ENCODE measurements at places on chromosomes 7 and 10. TPM values are rescaled to one million over a fixed set of nuclear protein-coding genes. Genes with fewer than 3 reads are reported as not detected.

The AKR1B1 gene
- total RNA-seq, result 139 TPM

The FFAR4 gene
- total RNA-seq, result 0.61 TPM

The FOXI2 gene
- total RNA-seq, result not detected

GRCh38 chr7:44986218-44987053, 7.6 kb upstream of the MYO1G start:
- H3K4me1 ChIP-seq, result peaks cover 66% of the 10 kb centered on the region
- peak overlapping the region; percentile 86 for H3K4me3 ChIP-seq
- DNase-seq, result peak; percentile 98

DNA sequence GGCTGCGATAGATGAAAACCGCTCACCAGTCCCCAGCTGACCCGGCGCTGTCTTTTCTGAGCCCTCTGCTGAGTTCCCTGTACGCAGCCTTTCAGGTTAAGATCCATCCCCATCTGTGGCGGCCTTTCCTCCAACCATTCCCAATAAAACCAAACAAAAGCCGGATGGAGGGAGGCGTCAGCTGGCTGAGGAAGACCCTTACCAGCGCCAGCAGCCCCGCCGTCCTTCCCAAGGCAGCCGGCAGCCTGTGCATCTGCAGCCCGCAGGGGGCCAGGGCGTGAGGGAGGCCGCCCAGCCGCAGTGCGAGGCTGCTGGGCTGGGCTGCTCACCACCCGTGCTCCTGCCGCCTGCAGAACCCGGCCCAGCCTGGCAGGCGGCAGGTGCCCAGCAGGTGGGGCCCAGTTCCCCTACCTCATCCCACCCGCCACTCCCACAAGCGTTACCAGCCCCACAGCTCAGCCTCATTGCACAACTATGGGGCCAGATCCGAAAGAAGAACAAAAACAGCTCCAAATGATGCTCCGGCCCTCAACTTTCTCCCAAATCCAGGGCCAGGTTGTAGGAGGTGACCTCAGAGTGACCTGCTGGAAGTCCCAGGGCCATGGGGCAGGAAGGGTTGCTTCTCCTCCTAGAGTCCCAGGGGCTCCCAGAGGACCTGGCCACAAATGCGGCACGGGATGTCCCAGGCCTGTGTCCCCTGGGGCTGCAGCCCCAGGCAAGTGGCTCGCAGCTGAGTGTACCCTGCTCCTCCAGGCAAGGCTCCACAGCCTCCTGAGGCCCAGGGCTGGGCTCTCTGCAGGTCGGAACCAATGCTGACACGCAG, 23.8 kb downstream of the PAPOLB start:
- H3K4me1 ChIP-seq, result no peaks in the 10 kb centered on the region
- no peak overlapping the region for H3K4me3 ChIP-seq
- H3K27me3 ChIP-seq, result peaks cover 4% of the 10 kb centered on the region
- no peaks in the 10 kb centered on the region for H3K36me3 ChIP-seq
- H3K27ac ChIP-seq, result no peak overlapping the region
- DNase-seq, result no peak

GRCh38 chr7:128841921-128842673, 11.9 kb downstream of the FLNC start:
- H3K27me3 ChIP-seq, result no peaks in the 10 kb centered on the region
- H3K4me3 ChIP-seq, result no peak overlapping the region
- H3K27ac ChIP-seq, result no peak overlapping the region
- no peaks in the 10 kb centered on the region for H3K4me1 ChIP-seq
- DNase-seq, result no peak

DNA sequence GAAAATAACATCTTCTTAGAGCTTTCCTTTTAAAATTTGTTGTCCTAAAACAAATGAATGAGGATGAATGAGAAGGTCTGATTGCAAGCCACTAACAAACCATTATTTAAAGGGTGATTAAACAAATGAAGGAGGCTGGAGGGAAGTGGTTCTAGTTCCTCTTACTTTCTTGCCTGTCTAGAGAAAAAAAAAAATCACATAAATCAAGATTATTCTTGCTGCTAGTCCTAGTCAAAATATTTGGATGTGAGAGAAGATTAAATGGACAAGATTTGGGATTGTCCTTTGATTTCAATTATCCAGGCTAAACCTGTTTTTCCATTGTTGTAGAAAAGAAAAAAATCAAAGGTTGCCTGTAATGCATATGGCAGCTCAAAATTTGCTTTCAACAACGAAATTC, 3.3 kb downstream of the SKAP2 start:
- H3K4me1 ChIP-seq, result peaks cover 24% of the 10 kb centered on the region
- no peak for DNase-seq
- H3K36me3 ChIP-seq, result peaks cover 25% of the 10 kb centered on the region
- H3K4me3 ChIP-seq, result no peak overlapping the region
- H3K27ac ChIP-seq, result no peak overlapping the region

GRCh38 chr7:4265066-4265465, 417.0 kb upstream of the FOXK1 start:
- H3K27ac ChIP-seq, result no peak overlapping the region
- H3K4me1 ChIP-seq, result no peaks in the 10 kb centered on the region
- no peak overlapping the region for H3K4me3 ChIP-seq
- H3K36me3 ChIP-seq, result peaks cover 5% of the 10 kb centered on the region

GRCh38 chr10:72248468-72249151, 25.1 kb upstream of the DDIT4 start:
- H3K4me1 ChIP-seq, result peaks cover 65% of the 10 kb centered on the region
- peak; percentile 90 for DNase-seq
- H3K27me3 ChIP-seq, result no peaks in the 10 kb centered on the region
- H3K4me3 ChIP-seq, result peak overlapping the region; percentile 32
- peaks cover 37% of the 10 kb centered on the region for H3K36me3 ChIP-seq
- peak overlapping the region; percentile 91 for H3K27ac ChIP-seq

- peaks cover 9% of the 10 kb centered on the region for H3K4me1 ChIP-seq
- H3K27me3 ChIP-seq, result peaks cover 13% of the 10 kb centered on the region
- H3K4me3 ChIP-seq, result no peak overlapping the region
- DNase-seq, result peak; percentile 76
Measured at GRCh38 chr7:51366930-51367613, 50.5 kb upstream of the COBL start.

GRCh38 chr7:66119245-66119850, 4.7 kb downstream of the CRCP start:
- H3K27me3 ChIP-seq, result no peaks in the 10 kb centered on the region
- no peak for DNase-seq
- H3K36me3 ChIP-seq, result peaks cover 24% of the 10 kb centered on the region
- no peak overlapping the region for H3K27ac ChIP-seq

GRCh38 chr10:58079461-58079860, 188.2 kb downstream of the IPMK start:
- no peak for DNase-seq
- no peaks in the 10 kb centered on the region for H3K36me3 ChIP-seq
- H3K27ac ChIP-seq, result no peak overlapping the region
- H3K4me3 ChIP-seq, result no peak overlapping the region

DNA sequence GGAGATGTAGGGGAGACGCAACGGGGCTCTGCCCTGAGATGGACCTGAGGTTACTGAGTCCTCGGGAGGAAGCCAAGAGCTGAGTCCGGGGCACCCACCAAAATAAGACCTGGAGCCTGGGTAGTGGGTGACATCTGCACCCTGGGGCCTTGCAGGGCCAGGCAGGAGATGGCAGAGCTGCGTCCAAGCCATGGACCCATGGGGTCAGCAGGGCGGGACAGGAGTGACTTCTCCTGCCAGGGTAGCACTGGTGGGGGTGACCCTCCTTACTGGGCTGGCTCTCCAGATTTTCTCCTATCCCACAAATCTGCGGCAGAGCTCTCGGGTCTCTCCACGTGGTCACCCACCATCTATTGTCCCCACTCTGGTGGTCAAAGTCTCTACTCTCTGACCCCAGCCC, 2.1 kb downstream of the GHRHR start:
- H3K36me3 ChIP-seq, result no peaks in the 10 kb centered on the region
- H3K27ac ChIP-seq, result no peak overlapping the region
- DNase-seq, result no peak
- H3K27me3 ChIP-seq, result peaks cover 25% of the 10 kb centered on the region

- no peak overlapping the region for H3K4me3 ChIP-seq
- H3K4me1 ChIP-seq, result no peaks in the 10 kb centered on the region
- no peaks in the 10 kb centered on the region for H3K27me3 ChIP-seq
- peaks cover 26% of the 10 kb centered on the region for H3K36me3 ChIP-seq
- no peak for DNase-seq
Measured at GRCh38 chr7:47335557-47336471, 246.1 kb downstream of the TNS3 start.

DNA sequence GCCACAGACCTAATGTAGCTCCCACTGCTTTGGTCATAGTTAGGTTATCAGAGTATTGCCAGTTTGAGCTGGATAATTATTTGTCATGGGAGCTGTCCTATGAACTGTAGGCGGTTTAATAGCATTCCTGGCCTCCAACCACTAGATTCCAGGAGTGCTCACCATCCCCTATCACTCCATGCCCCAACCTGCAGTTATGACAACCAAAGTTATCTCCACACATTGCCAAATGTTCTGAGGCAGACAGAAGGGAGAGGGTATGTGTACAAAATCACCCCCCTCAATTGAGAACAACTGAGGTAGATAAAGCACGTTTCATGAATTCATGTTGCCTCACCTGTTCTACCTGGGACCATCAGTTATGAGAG, 119.0 kb upstream of the CACUL1 start:
- no peaks in the 10 kb centered on the region for H3K27me3 ChIP-seq
- H3K4me1 ChIP-seq, result peaks cover 27% of the 10 kb centered on the region
- no peak overlapping the region for H3K27ac ChIP-seq
- no peak overlapping the region for H3K4me3 ChIP-seq
- H3K36me3 ChIP-seq, result no peaks in the 10 kb centered on the region

DNA sequence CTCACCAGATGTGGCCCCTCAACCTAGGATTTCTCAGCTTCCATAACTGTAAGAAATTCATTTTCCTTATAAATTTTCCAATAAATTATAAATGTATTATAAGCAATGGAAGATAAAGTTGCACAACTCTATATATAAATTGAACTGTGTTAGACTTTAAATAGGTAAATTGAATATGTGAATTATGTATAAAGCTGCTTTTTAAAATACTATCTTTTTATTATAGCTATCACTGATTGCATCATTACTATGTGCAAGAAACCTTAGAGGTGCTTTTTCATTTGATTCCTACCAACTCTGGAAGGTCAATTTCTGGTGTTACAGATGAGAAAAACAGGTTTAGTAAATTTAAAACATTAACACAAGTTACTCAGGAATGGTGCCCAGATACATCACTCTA, 8.4 kb downstream of the MTERF1 start:
- H3K4me3 ChIP-seq, result no peak overlapping the region
- DNase-seq, result no peak
- H3K27ac ChIP-seq, result no peak overlapping the region
- H3K36me3 ChIP-seq, result no peaks in the 10 kb centered on the region
- H3K4me1 ChIP-seq, result no peaks in the 10 kb centered on the region

- DNase-seq, result no peak
- no peak overlapping the region for H3K4me3 ChIP-seq
- no peaks in the 10 kb centered on the region for H3K4me1 ChIP-seq
- no peaks in the 10 kb centered on the region for H3K27me3 ChIP-seq
- H3K36me3 ChIP-seq, result peaks cover 7% of the 10 kb centered on the region
Measured at GRCh38 chr10:99869581-99870122, 87.2 kb downstream of the ABCC2 start.

- no peak for DNase-seq
- H3K27ac ChIP-seq, result no peak overlapping the region
- H3K36me3 ChIP-seq, result no peaks in the 10 kb centered on the region
- H3K4me1 ChIP-seq, result no peaks in the 10 kb centered on the region
- no peak overlapping the region for H3K4me3 ChIP-seq
Measured at GRCh38 chr7:123675181-123675473, 19.5 kb downstream of the LMOD2 start.

DNA sequence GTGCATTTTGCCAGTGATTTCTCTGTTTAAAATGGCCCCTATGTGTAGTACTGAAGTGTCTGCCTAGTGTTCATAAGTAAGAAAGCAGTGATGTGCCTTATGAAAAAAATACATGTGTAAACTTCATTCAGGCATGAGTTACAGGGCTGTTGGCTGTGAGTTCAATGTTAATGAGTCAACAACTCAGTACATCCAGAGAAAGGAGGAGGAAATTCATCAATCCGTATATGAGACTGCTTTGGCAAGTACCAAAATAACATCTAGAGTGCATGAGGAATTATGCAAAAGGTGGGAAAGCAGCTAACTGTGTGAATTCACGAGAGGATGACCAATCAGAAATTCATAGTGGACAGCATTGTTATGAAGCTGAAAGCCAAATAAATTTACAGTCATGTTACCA, 255.6 kb downstream of the ZEB1 start:
- no peak overlapping the region for H3K27ac ChIP-seq
- peaks cover 44% of the 10 kb centered on the region for H3K27me3 ChIP-seq
- no peaks in the 10 kb centered on the region for H3K4me1 ChIP-seq
- H3K36me3 ChIP-seq, result no peaks in the 10 kb centered on the region
- DNase-seq, result no peak

- no peak overlapping the region for H3K4me3 ChIP-seq
- H3K4me1 ChIP-seq, result peaks cover 10% of the 10 kb centered on the region
- no peak overlapping the region for H3K27ac ChIP-seq
- H3K27me3 ChIP-seq, result no peaks in the 10 kb centered on the region
- H3K36me3 ChIP-seq, result peaks cover 8% of the 10 kb centered on the region
- DNase-seq, result no peak
Measured at GRCh38 chr10:79286318-79286951, 60.8 kb upstream of the PPIF start.
